Choroid plexus epithelial cell (primary cell): ENCODE measurements at places on chromosomes 12 and 14.

DNA sequence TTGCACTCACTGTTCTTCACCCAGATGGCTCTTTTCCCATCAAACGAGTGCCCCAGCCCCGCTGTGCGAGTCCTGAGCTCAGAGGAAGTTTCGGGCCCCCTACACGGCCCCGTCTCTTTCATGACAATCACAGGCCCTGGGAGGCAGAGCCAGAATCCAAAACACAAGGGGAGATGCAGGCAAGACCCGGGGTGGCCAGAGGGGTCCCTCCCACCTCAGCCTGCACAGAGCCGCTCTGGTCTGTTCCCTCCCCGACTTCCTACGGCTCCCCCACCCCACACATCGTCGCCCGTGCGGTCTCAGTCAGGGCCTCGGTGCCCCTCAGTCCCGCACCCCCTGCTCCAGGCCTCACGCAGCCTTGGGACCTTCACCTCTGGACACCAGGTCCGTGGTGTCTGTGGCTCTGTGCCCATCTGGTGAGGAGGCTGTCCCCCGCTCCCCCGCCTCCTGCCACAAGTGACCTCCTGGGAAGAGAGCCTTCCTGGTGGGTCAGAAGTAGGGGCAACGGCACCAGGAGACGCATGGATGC is 8.9 kb downstream of the GPR132 start:
- no peak for DNase-seq

GRCh38 chr12:122318607-122319605 is 52.6 kb upstream of the VPS33A start:
- peak; percentile 78 for DNase-seq

- no peak for DNase-seq
These were observed 785 bp upstream of the FAM181A start for GRCh38 chr14:93926245-93926872.

DNA sequence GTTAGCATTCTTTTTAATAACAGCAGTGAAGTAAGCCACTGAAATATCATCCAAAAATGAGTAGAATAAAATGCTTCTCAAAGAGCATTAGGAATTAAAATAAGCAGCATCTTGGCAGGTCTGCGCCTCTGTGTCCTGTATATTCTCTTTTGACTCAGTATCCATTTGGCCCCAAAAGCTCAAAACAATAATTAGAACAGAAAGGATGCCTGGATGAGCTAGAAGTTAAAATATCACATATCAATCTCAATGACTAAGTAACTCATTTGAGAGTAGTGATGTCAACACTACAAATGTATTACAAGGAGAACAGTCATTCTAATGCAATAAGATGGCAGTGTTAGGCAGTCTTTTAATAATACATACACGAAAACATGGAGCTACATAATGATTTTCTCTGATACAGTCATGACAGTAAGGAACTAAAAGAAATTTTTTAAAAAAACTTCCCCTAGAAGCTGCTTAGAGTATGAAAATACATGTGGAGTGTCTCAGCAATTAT is 160.9 kb upstream of the ABCD2 start:
- DNase-seq: no peak

GRCh38 chr14:32078858-32079216 is 1.7 kb downstream of the ARHGAP5 start:
- DNase-seq: peak; percentile 38

DNA sequence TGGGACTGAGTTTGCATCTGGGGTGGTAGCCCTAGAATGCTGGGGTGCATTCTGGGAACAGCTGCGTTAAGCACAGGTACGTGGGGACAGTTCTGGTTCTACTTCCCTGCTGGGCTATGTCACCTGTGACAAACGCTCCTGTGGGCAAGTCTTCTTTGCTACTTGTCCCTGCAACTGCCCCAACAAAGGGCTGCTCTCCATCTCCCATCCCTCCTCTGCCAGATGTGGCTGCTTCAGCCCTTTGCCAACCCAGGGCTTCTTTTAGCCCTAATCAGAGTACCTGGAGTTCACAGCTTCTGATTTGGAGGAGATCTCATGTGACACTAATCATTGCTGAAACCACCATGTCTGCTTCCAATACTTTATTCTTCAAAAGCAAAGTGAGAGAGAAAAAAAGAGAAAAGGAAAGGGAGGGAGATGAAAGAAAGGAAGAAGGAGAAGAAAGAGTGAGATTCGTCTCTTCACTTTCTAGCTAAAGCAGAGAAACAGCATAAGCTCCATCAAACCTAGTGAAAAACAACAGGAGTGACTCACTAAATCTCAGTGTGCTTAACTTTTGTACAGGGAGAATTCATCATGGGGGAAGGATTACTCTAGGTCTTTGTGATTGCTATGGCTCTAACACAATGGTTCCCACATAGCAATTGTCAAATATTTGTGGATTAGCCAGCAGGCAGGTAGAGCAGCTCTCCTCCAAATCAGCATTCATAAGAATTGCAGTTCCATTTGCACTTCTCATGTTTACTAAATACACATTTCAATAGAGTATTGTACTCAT is 174.8 kb downstream of the LRIG3 start:
- DNase-seq: no peak

- DNase-seq: peak; percentile 74
These were observed 3.1 kb downstream of the PRB4 start for GRCh38 chr12:11307143-11307542.

DNA sequence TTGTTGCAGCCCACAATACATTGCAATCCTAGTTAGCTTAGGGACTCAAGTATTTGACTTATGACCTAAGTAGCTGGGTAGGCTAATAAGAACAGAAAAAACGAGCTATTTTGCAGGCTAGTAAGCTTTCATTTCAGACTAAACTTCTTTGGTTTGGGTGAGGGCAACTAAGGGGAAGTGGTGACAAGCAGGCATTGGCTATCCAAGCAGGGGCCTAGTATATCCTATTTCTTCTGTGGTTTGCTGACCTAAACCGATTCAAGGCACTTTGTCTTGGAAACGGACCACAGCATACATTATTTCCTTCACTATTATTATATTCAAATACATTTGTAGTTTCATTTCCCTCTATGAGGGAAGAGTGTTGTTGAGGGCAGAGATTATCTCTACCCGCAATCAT is 21.6 kb upstream of the SLC5A8 start:
- no peak for DNase-seq

DNA sequence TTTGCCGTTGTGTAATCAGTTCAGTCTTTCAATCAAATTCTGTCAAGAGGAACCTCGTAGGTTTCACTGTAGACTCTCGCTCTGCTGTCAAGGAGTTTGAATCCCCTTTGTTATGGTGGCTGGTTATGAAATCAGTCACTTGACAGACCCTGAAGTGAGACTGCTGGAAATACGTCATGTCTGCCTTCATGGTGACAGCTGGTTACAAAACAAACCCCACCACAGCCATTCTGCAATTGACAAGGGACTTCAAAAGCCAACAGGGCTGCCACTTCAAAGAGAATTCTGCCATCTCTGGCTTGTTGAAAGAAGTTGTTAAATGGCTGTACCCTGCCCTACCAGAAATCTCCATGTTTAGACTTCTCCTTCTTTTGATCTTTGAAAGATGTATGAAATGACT is 286.9 kb downstream of the ERC1 start:
- DNase-seq: no peak

- peak; percentile 32 for DNase-seq
These were observed 673 bp upstream of the TTC9 start for GRCh38 chr14:70640938-70641547.

DNA sequence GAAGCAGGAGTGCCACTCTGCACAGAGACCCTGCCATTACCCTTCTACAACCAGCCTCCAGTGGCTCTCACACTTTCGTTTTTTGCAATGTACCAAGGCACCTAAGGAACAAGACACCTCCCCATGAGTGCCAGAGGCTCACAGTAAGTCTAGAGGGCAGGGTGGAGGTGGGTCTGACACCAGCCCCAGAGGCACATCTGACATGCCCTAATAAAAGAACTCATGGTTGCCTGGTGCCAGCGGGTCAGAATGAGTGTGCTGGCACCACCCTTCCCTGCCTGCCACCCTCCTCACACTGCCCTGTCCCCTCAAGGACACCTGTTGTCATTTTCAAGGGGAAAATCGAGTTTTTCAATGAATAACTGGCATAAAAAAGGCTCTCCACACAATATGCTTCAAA is 161.2 kb downstream of the FOXN3 start:
- DNase-seq: no peak

DNA sequence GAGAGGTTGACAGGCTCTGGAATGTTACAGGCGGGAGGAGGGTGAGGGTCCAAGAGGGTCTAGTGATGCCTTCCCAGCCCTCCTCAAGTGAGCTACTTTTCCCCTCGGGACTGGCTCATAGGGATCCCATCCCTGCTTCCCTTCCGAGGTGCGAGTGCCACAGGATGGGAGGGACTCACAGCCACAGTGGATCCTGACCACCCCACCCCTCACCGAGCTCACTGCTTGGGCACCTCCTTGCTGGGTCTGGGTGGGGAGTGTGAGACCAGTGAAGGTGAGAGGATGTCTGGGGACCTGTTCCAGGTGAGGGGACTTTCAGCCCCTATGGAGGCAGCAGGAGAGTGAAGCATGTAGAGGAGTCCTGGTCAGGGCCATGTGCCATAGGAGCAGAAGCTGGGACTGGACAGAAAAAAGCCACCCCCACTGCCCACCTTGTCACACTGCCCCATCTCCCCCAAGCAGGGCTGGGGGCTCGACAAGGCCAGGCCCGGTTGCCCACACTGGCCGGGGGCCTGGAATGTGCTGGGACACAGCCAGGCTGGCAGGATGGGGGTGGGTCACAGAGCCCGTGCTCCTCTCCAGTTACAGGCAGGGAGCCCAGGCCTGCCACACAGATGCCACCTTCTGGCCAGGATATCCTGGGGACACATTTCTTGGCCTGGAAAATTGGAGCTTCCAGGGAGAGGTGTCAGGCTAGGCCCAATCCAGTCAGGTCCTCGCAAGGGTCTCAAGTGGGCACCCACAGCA is 1.7 kb upstream of the TNS2 start:
- no peak for DNase-seq

DNA sequence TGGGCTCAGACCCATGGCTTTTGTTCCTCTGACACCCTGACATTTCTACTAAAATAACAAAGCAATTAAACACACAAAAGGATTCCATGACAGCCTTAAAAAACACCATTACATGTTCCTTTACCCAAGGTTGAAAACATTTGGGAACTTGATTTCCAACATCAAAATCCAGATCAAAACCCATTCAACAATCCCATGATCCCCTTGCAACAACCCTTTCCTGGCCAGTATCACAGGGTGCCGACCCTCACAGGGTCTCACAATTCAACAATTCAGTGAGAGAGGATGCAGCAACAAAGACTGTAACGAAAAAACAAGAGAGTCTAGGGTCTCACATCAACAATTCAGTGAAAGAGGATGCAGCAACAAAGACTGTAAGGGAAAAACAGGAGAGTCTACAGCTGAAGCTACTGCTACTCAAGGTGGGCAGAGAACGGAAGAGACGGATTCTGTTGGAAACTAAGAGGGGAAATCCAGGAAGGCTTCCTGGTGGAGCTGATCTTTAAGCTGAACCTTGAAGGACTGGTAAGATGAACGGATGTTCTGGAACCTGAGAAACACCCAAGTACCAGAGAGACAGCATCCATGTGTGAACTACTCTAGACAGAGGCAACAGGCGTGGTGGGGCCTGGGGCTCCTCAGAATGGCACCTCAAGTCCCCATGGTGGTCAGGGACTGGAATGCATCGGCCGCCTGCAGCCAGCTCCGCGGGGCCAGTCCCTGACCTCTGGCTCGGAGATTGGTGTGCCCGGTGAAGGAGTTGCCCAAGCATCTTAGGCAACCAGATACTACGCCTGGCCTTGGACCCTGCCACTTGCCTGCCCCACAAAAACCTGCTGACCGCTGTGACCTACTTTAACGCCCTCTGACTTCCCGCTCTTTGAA is 22.7 kb upstream of the ZFP36L1 start:
- no peak for DNase-seq

- peak; percentile 36 for DNase-seq
These were observed 337.9 kb downstream of the AACS start for GRCh38 chr12:125402874-125403789.

DNA sequence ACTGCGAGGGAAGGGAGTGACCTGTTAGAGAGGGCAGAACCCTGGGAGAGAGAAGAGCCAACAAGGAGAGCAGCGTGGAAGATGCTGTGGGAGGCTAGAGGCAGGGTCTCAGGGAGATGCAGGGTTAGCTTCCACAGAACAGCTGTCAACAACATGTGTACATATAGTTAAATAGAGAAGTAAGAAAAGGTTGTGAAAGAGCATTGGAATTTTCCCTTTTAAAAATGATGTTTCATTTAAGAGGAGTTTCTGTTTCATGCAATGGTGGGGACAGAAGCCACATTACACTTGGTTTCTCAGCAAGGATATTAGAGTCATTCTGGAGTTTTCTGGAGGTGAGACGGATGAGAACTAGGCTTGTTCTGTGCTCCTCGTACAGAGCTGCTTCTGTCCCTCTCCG is 23.8 kb upstream of the TBC1D30 start:
- no peak for DNase-seq

- peak; percentile 61 for DNase-seq
These were observed 2.7 kb upstream of the CDKN1B start for GRCh38 chr12:12714276-12715021.

DNA sequence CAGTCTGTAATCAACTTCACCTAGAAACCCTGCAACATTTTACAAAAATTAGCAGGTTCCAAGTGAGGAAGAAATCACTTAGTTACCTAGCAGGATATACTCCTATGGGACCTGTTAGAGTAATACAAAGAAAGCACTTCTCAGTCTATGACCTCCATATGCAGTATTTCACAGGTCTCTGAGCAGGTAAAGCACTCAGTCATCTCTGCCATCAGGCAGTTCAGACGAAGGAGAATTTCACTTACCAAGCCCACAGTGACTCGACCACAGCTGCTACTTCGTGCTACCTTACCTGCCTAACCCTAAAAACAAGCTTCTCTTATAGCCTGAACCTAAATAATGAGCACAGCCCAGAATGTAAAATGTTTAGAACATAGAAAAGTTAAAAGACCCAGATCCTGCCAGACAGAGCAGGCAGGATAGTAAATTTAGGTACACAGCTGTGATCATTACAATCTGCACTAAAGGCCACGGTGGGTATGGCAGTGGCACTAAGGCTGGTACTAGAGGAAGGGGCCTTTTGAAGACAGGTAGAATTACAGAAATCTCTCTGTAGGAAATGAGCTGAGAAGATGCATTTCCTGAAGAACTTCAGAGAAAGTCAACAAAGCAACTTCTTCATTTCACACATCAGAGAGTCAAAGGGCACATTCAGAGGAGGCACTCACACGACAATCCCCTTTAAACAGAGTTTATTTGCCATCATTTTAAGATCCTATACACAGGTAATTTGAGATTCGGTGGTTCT is 35.7 kb downstream of the DCAF5 start:
- no peak for DNase-seq

- DNase-seq: no peak
These were observed 2.8 kb downstream of the B3GNT4 start for GRCh38 chr12:122206111-122206881.

DNA sequence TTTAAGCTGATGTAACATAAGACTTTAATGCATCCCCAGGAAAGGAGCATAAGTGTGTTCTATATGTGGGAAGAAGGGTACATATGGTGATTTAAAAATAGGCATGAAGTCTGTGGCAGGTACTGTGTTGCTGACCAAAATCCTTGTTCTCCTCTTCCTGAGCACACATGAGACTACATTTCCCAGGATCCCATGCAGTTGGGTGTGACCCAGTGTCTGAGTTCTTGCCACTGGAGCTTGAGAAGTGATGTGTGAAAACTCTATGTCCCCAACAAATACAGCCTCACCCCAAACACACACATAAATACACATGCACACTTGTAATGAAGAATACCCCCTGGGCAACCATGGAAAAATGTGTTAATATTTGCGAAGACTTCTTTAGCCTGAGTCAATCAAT is 8.5 kb upstream of the SMIM10L1 start:
- DNase-seq: peak; percentile 14
